Thoracic aorta (tissue), 2 donors: ENCODE measurements at places on chromosomes 5 and 9. TPM values are rescaled to one million over a fixed set of nuclear protein-coding genes. Genes with fewer than 3 reads are reported as not detected.

- no peak for DNase-seq
These were observed 5.1 kb upstream of the RALGDS start for GRCh38 chr9:133125941-133126696.

- no peak for DNase-seq
These were observed 22.2 kb upstream of the EEIG1 start for GRCh38 chr9:128002959-128003358.

GRCh38 chr9:34992376-34992951, 2.9 kb downstream of the DNAJB5 start:
- peak; percentile 91 for DNase-seq

- no peak for DNase-seq
These were observed 14.4 kb upstream of the S1PR3 start for GRCh38 chr9:88976890-88977257.

- DNase-seq, result no peak
These were observed 819 bp downstream of the LSM11 start for GRCh38 chr5:157744051-157745011.

- no peak for DNase-seq
These were observed 17.5 kb upstream of the LHFPL2 start for GRCh38 chr5:78666041-78666444.

DNA sequence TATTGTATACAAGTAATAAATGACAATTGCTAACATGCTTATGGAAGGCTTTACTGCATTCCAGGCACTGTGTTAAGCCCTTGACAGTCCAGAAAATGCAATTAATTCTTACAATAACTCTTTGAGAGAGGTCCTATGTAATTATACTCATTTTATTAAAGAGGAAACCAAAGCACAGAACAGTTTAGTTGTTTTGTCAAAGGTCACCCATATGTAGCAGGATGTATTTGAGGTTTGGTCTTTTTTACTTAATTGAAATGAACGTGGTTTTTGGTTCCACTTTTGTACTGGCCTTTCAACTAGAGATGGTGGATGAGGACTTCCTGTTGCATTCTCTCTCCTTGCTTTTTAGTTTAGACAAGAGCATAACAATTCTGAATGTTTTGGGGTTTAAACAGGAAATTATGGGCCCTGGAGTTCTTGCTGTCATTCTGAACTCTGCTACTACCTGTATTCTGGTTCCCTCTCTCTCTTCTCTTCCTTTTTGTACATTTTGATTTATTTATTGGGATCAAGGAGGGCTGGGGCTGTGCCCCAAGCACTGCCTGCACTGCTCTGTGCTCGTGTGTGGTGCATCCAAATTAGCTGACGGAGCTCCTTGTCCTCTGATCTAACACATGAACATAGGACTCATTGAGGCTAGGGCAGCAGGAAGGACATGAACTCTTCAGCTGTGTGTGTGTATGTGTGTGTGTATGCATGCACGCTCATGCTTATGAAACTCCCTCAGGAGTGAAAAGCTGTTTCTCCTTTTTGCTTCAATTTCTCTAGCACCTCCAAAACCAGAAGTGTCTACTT, 47.4 kb downstream of the SLC28A3 start:
- no peak for DNase-seq

- no peak for DNase-seq
These were observed 254.8 kb downstream of the CDK5RAP2 start for GRCh38 chr9:120324996-120325642.

DNA sequence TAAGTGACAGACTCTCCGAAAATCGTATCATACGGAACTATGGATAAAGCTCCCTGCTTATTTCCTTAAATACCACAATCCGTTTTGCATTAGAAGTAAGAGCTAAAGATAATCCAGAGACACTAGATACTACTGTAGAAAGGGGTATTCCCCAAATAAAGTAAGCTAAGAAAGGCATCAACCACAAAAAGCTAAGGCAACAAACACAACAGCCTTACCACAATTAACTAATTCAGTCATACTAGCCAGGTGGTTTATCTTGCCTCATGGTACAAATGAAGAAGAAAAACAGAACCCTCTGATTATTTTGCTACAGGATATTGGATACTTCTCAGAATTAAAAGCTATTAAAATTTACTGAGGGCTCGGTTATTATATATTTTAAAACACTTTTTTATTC, 14.1 kb downstream of the ERP44 start:
- no peak for DNase-seq

- no peak for DNase-seq
These were observed 1.1 kb upstream of the ELL2 start for GRCh38 chr5:95962785-95963184.

GRCh38 chr5:133637206-133637605, 24.9 kb upstream of the FSTL4 start:
- no peak for DNase-seq

- DNase-seq, result no peak
These were observed 53.7 kb downstream of the TARS1 start for GRCh38 chr5:33494466-33494865.

DNA sequence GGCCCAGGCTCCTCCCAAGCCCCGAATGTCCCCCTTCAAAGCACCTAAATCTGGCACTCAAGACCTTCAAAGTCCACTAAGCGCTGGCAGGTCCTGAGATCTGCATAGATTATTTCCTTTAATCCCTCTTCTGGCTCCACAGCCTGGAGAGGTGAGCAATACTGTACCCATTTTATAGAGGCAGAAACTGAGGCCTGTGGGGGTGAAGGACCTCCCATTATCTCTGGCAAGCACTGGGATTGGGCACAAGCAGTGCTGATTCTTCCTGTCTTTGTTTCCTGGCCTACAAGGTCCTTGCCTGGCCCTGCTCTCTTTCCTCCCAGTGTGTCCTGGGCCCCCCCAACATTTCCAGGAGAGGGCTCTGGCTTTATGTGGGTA, 252.3 kb downstream of the PBX3 start:
- no peak for DNase-seq

- DNase-seq, result no peak
These were observed 75.2 kb upstream of the SPTLC1 start for GRCh38 chr9:92190536-92190790.

GRCh38 chr5:169094586-169095409, 206.1 kb downstream of the SLIT3 start:
- DNase-seq, result no peak

DNA sequence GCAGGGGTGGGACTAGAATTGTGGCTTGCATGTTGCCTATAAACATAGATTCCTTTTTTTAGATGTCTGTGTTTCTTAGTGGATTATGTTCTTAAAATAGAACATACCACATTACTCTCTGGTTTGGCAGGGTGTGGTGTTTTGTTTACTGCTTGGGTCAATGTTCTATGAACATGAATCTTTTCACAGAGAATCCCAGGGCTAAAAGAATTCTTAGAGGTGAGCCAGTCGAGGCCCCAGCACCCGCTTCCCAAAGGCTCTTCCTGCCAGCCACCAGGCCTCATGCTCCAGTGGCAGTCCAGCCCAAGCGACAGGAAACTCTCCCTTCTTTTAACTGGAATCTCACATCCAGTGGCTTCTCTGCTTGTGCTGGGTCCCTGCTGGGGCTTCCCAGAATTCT, 126.6 kb downstream of the C9orf152 start:
- no peak for DNase-seq

- no peak for DNase-seq
These were observed 65.2 kb downstream of the TMC1 start for GRCh38 chr9:72586388-72587130.

DNA sequence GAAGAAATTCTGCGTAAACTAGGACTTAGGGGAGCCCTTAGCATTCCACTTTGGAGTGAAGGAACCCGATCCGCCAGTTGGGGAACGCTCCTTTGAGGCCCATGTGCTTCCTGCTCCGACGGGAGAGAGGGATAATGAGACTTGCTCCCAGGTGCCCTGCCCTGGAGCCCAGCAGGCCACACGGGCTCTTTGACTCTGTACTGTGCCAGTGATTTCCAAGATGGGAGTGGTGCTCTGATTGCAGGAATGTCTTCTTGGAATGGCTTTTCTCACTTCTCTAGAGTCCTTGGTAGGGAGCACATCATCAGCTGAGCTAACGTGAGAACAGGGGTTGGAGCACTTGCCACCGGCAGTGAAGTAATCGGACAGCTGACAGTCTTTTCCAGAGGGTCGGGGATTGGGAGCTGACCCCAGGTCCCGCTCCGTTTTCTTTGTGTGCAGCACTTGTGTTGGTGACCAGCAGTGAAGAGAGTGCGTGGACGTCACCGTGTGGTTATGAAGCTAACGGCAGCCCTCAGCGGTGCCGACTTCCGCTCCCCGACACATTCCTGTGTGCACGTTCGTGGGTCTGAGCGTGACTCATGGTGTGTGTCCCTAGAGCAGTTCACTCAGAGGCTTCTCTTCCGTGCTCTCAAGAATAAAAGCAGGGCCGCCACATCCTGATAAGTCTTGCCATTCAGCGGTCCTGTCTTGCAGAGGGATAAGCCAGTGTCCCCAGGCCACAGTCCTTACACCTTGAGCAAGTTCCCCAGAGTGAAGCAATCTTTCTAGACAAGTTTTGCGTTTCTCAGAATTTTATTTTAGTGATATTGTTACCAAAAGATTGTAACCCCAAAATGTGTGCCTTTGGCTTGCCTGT, 25.6 kb downstream of the ABL1 start:
- DNase-seq, result peak; percentile 81

- no peak for DNase-seq
These were observed 55.5 kb upstream of the KLF4 start for GRCh38 chr9:107545036-107545435.

DNA sequence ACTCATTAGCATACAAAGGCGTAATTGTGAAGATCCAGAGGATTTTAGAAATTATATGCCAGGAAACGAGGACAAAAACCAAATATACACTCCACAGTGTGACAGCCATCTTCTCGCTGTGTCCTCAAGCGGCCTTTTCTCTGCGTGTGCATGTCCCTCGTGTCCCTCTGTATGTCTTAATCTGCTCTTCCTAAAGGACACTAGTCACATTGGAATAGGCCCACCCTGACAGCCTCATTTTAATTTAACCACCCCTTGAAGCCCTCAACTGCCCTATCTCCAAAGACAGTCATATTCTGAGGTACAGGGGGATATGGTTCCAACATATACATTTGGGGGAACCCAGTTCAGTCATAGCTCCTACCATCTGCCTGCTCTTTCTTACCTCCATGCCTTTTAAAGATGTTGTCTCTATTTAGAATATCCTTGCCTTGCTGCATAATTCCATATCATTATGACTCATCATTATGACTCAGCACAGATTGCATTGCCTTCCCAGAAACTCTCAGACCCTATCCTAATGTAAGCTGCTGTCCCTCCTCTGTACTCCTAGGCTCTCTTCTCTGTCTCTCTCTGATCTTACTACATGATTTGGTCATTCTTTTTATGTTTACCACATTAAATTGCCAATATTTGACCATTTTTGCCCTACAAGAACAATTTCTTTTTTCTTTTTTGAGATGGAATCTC, 210.9 kb downstream of the AOPEP start:
- no peak for DNase-seq

GRCh38 chr9:87441251-87441650, 56.4 kb upstream of the DAPK1 start:
- DNase-seq, result no peak

- no peak for DNase-seq
These were observed 10.5 kb upstream of the GALNT10 start for GRCh38 chr5:154179846-154180710.

DNA sequence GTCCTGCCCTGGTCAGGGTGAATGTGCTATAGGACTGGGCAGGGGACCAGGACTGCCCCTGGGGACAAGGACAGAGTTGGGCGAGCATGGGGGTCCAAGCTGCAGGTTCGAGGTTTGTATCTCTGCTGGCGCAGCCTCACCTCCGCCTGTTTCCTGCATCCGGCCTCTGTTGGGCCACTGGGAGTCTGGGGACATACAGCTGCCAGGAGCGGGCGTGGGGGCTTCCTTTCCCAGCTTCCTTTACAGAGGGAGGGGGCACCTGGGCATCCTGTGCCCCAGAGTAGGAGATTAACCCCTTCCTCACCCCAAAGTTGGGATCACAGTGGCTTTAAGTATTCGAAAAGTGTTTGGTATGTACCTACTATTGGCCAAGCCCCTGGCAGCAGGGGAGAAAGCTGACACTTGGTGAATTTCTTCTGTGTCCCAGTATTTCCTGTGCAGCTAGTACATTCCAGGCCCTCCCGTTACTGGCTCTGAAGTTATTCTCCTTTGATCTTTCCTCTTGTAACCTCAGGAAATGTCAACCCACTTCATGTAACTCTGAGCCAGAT, 19.0 kb downstream of the OLFML2A start:
- DNase-seq, result no peak

DNA sequence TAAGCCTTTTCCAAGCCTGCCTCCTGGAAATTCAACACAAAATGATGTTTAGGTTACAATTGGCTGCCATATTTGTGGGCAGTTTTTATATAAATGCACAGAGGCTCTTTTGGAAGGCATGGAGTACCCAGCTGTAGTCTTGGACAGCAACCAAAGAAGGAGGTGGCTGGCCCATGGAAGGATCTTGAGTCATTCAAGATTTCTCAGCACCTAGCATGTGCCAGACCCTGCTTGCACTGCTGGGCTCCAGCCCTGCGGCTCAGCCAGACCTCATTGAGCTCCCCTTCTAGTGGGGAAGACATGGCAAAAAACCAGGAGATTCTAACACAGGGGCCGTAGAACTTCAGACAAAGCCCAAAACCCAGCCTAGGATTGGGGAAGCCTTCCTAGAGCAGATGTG, 22.1 kb downstream of the JADE2 start:
- DNase-seq, result no peak

GRCh38 chr5:88883836-88884607, 1.0 kb upstream of the MEF2C start:
- DNase-seq, result peak; percentile 36

DNA sequence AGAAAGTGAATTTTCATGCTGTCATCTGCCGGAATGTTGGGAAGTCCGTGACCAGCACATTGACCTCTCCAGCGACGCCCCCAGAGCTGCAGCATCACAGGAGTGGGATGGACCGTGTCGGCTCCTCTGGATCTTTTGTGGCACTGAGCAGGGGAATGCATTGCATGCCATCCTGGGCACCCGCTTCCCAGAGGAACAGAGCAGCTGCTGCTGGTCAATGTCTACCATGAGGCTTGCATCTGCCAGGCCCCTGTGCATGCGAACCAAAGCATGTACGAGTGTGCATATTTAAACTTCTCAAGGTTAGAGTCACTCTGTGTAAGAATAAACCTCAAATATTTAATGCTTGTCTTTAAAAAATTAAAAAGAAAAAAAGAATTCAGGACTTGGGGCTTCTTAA, 414.8 kb downstream of the GADD45G start:
- DNase-seq, result no peak

- no peak for DNase-seq
These were observed 33.5 kb downstream of the FAF2 start for GRCh38 chr5:176481711-176482110.

- no peak for DNase-seq
These were observed 26.7 kb upstream of the AOPEP start for GRCh38 chr9:94699715-94700373.

The SLC46A2 gene
- 2.0 TPM for total RNA-seq

The TMEM252 gene
- not detected for total RNA-seq

The NEURL1B gene
- total RNA-seq, result 17.3 TPM

The PTGDS gene
- 89.5 TPM for total RNA-seq

The FYB1 gene
- 29.8 TPM for total RNA-seq

The GPR150 gene
- total RNA-seq, result not detected

The IRGM gene
- total RNA-seq, result not detected

The INSL4 gene
- total RNA-seq, result not detected

The ADGRD2 gene
- not detected for total RNA-seq

The SH3TC2 gene
- 1.1 TPM for total RNA-seq
